ENCODE measurements at places on chromosomes 5 and 9.

DNA sequence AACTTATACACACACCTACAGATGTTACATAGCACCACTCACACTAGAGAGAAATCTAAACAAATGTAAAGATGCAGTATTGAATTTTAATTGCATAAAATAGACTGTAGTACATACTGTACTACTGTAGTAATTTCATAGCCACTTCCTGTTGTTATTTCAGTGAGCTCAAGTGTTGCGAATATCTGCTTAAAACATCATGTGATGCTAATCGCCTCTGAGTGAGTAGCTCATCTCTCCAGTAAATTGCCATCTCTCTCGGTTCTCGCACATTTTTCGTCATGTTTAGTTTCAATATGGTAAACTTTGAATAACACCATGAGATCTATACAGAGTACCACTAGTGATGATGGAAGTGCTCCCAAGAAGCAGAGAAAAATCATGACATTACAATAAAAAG lies 22.0 kb upstream of the ARHGEF28 start:
- DNase-seq, result no peak

DNA sequence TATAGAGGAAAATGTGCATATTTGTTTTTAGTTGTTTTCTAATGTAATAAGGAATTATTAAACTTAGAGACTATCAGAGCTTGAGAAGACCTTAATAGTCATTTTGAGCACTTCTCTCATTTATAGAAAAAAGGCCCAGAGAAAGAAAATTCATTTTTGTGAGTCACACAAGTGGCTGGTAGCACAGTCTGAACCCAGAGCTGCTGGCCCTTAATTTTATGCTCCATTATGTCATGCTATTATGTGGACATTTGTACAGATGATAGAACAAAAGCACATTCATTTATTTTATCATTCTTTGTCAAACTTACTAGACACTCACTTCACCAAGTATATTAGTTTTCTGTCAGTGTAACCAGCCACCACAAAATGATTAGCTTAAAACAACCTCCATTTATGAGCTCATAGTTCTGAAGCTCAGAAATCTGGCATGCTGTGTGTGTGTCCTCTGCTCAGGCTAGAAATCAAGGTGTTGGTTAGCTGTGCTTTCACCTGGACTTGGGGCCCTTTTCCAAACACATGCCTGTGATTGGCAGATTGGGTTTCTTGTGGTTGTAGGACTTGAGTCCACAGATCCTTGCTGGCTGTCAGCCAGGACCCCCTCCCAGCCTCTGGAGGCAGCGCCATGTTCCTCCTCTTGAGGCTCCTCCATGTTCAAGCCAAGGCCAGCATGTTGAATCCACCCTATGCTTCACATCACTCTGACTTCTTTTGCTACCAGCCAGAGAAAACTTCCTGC lies 188.9 kb downstream of the ARHGAP26 start:
- DNase-seq, result no peak

DNA sequence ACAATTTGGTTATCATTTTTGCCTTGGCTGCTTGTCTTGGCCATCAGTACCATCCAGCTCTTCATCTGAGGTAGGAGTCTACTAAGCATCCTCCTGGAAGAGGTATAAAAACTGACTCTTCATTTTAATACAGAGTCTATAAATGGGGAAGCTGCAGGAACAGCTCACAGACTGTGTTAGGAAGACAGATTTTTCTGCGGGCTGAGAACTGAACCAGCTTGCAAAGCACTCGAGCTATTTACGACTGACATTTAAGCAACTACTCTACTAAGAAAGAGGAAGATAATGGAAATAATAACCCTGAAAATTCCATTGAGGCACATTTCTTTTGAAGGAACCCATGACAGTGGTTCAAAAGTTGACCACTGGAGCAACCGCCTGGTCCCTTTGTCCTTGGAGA lies 314.5 kb upstream of the RFX3 start:
- no peak for DNase-seq

DNA sequence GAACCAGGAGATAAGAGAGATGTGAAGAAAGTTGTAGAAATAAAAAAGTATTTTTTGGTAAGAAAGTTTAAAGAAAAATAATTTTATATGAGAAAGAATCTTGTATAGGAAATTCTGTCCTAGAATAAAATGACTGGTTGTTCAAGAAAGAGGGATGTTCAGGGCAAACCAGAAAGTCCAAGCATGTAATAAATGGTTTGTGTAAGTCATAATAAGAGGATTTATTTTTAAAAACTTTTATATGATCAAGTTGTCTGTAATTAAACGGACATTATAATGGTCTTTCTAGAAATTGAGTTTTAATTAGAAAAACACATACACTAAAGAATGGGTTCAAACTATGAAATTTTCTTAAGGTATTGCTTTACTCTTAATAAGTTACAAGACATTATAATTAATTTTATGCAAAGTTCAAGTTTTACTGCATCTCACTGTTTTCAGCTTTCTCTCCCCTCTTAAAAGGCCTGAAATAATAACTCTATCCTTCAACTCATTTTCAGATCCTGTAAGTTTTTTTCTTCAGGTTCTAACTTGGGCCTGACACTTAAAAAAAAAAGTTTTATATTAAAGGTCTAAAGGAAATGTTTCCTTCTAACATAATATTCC lies 56.1 kb upstream of the ZNF300 start:
- DNase-seq, result no peak

DNA sequence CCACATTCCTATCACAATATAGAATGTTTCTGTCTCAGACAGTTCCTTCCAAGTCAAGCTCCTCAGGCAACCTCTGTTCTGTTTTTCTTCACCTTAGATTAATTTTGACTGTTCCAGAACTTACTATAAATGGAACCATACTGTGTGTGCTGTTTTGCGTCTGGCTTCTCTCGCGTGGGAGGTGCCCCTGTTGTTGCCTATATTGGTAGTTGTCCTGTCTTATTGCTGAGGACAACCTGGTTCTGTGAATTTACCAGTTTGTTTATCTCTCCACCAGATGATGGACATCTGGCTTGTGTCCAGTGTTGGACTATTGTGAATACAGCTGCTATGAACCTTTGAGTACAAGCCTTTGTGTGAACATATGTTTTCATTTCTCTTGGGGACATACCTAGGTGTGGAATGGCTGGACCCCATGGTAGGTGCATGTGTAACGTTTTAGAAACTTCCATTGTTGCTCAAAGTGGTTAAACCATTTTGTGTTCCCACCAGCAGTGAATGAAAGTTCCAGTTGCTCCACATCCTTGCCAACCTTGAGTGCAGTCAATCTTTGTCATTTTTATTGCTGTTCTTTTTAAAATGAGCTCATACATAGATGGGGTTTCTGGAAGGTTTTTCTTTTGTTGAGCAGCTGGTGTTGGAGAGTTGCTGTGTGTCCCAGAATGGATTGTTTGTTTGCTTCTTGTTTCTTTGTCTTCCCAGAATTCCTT lies 18.1 kb downstream of the HMCN2 start:
- DNase-seq, result no peak

DNA sequence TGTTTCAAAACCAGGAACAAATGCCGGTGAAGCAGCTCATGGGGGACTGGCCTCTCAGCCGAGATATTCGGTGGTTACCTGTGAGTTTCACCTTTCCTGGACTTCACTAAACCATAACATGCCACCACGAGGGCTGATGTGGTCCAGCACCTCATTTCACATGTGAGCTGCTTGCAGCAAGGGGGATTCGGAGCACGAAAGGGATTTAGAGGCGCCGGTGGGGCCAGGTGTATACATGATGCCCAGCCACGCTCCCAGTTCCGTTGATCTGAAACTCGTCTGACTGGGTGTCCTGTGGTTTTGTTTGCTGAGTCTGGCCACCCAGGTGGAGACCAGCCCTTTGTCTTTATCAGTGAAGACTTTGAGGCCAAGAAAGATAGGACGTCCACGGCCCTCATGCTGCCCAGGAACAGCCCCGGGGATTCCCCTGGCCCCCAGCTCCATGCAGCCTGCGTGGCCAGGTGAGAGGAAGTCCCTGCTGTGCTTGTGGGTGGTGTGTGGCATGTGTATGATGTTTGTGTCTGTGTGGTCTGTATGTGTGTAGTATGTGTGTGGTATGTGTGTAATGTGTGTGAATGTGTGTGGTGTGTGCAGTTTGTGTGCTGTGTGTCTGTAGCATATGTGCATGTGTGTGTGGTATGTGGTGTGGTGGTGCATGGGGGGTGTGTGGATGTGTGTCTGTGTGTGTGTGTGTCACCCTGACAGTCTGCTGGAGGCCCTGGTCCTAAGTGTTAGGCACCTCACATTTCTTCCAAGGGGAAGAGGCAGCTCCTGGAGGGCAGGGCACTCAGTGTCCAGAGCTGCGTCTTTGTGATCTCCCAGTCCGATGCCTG lies 23.4 kb downstream of the PHF2 start:
- DNase-seq, result no peak

- no peak for DNase-seq
These were observed 99.5 kb downstream of the USP20 start for GRCh38 chr9:129934780-129935179.

- no peak for DNase-seq
These were observed 175.1 kb upstream of the S1PR3 start for GRCh38 chr9:88816141-88816540.

DNA sequence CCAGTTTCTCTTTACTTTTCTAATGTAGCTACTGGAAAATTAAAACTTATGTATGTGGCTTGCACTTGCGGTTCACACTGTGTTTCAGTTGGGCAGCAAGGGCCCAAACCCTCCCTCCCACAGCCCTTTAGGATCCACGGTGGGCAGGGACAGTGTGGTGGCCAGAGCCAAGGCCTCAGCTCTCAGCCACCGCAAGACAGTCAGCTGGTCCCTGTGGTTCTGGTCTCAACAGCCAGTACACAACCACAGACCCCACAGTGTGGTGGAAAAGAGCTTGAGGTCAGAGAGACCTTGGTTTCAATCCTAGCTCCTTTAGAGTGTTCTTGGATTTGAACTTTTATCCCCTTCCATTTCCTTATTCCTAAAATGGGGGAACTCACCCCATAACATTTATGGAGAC lies 153.0 kb upstream of the SMIM23 start:
- DNase-seq, result no peak

GRCh38 chr9:37944266-37944650 lies 40.3 kb upstream of the SLC25A51 start:
- DNase-seq, result no peak

Data from omental fat pad (tissue), 4 donors.